Stimulated activated CD4-positive, alpha-beta T cell treated with anti-CD3 and anti-CD28 coated beads, Interleukin-12 subunit alpha, Interleukin-12 subunit beta, amount 100 ng/mL, for 24 hours (primary cell): ENCODE measurements at places on chromosomes 16 and 17.
A peak's percentile ranks its signal among the peaks of the same experiment; 100 is the strongest.

DNA sequence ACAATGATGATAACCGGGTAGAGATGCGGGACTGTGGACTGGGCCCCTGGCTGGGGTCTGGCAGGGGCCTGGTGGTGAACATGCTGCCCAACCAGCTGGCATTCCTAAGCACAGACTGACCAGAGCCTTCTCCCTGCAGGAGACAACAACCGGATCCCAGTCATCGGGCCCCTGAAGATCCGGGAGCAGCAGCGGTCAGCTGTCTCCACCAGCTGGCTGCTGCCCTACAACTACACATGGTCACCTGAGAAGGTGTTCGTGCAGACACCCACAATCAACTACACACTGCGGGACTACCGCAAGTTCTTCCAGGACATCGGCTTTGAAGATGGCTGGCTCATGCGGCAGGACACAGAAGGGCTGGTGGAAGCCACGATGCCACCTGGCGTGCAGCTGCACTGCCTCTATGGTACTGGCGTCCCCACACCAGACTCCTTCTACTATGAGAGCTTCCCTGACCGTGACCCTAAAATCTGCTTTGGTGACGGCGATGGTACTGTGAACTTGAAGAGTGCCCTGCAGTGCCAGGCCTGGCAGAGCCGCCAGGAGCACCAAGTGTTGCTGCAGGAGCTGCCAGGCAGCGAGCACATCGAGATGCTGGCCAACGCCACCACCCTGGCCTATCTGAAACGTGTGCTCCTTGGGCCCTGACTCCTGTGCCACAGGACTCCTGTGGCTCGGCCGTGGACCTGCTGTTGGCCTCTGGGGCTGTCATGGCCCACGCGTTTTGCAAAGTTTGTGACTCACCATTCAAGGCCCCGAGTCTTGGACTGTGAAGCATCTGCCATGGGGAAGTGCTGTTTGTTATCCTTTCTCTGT, 5.1 kb upstream of the SLC7A6 start:
- DNase-seq, result no peak

DNA sequence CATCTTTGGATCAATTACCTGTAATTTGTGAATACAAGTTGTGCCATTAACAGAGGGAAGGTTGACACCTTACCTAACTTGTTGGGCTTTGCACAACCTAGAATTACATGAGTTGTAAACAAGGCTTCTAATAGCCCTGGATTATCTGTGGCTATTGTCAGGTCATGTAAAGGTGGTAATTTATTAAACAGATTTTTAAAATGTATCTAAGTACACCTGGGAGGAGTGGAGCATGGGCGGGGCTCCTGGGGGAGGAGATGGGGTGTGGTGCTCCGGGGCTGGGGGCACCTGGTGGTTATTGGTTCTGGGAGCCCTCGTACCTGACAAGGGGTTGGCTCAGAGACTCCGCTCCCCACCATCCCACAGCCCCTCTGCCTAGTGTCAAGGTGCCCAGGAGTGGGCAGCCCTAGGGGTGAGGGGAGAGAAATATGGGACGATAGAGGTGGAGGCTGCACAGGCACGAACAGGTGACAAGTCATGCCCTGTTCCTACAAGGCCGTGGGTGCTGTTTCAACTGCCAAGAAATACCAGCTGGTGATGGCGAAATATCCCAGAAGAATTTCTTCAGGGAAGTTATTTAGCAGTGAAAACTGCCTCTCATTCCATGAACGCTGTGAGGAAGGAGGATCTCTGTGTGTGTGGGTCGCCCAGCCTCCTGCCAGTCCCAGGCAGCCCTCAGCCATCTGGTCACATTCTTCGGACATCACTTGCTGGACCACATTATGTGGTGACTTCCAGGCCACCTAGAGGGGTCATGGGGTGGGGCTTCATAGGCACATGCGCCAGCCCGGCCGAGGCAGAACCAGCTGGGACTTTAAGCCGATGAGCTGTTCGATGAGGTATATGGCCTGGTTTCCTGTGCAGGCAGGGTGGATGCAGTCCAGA, 55.5 kb upstream of the IRX3 start:
- DNase-seq, result no peak

GRCh38 chr17:72421128-72422092, 300.6 kb downstream of the SOX9 start:
- peak; percentile 21 for DNase-seq

DNA sequence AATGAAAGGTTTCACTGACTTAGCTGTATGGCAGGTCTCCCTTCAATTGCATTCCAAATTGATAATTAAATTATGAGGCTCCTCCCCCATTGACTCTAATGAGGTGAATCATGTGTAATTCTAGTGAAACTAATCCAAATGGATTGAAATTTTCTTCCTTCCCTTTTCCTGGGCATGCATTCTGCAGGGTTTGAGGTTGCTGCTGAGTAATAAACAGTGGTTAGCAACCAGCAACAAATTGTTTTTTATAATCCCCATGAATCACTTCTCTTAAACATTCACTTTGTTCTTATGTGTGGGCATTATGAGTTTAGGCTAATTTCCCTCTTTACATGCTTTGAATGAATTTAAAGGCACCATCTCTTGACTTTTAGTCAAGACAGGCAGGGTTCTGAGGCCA, 43.4 kb downstream of the MYOCD start:
- DNase-seq, result no peak

DNA sequence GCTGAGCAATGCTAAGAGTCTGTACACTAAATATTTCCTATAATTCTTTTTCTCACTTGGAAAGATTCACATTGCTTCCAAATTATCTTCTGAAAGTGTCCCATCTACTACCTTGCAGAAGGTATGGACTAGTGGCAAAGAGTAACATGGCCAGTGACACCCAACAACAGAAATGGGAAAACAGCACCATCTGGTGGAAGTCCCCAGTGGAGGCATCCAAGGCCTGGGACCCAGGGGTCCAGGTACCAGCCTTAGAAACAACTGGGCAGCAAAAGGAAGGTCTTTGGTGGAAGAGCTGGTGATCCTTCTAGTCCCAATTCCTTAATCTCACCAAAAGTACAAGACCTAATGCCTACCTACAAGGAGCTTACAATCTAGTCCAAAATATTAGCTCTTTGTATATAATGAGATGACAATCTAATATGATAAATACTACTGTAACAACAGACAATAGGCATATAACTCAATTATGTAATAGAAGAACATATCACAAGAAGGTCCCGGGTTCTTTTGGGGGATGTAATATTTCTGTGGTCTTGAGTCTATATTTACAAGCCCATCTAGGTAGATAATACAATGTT, 55.3 kb downstream of the SKAP1 start:
- DNase-seq, result no peak

DNA sequence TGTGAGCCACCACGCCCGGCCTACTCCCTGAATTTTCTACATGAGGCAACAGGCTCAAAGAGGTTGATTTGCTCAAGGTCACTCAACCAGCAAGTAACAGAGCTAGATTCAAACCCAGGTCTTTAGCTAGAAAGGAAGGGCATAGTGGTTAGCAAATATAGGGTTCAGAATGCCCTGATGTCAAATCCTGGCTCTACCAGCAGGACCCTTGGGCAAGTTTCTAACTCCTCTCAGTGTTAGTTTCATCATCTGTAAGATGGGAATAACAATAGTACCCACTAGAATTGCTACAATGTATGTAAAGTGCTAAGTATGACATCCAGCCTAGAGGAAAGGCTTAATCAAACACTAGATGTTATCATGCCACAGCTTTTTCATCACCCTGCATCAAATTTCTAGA, 19.1 kb upstream of the CYB5B start:
- no peak for DNase-seq

- no peak for DNase-seq
These were observed 20.7 kb downstream of the NXN start for GRCh38 chr17:958712-959451.

DNA sequence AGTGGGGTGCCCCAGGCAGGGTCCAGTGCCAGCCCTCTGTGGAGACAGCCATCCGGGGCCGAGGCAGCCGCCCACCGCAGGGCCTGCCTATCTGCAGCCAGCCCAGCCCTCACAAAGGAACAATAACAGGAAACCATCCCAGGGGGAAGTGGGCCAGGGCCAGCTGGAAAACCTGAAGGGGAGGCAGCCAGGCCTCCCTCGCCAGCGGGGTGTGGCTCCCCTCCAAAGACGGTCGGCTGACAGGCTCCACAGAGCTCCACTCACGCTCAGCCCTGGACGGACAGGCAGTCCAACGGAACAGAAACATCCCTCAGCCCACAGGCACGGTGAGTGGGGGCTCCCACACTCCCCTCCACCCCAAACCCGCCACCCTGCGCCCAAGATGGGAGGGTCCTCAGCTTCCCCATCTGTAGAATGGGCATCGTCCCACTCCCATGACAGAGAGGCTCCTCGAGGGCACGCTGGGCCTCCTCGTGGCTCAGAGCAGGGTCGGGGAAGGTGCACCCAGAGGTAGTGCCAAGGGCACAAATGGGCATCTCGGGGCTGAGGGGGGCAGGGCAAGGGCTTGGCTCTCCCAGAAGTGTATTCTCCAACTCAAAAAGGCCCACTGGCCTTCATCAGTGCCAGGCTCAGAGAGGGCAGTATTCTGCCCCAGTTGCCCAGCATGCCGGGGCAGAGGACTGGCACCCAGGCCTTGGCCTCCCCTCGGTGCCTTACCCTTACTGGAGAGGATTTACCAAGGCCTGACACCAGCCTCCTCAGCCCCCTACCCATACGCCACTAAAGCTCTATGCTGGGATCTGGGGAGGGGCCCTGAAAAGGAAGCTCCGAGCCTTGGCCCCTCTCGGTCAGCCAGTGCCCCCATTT, at the start of gene CDH5:
CDH5 (plus strand) TSS at position 259 of the 867 bp plus-strand sequence. CDS start 12,647 bp downstream, outside the sequence.
- DNase-seq, result no peak

GRCh38 chr17:56653877-56654276, 60.4 kb downstream of the NOG start:
- DNase-seq, result peak; percentile 45

DNA sequence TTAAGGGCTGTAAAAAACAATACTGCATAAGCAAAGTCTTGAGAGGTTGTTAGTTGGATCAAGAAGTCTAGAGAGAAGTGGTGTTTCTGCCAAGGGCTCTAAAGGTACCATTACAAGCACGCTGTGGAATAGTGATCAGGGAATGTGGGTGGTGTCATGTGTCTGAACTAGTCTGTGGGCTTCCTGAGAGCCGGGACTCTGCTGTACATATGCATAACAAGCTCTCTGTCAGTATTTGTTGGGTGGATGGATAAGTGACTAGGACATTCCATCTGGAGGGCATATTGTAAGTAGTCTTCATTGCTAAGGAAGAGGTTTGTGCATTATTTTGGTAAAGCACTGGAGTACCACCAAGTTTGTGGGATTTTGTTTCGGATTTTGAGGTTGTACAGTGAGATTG, 209.5 kb downstream of the LGALS9B start:
- no peak for DNase-seq

DNA sequence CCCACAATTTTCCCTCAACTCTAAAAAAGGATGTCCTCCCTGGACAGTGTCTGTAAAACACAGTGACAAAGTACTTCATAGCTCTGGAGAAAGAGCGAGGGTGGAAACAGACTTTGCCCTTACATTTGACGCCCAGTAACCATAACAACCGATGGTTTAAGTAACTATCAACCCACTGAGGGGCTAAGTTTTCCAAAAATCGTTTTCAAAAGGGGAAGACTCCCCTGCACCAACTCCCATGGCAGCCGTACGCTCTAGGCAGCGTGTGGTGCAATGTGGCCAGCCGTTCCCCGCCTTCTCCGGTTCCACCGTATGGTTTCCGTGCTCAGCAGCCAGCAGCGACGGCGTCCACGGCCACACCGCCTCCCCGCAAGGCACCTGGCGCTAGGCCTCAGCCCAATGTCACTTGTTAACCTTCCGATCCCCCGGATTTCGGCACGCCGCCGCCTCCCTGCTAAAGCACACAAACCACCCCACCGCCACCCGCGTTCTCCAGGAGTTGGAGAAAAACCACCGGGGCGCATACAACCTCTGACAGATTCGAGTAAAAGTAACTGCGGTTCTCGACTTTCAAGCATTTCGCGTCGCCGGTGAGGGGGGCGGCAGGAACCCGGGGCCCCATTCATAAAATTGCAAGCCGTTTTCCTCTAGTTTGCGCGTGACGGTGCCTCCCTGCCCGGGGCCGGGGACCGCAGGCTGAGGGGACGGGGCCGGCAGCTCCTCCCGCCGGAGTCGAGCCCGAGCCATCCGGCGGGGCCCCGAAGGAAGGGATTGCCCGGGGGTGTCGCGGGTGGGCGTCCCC, 661 bp downstream of the TEX2 start:
- DNase-seq, result peak; percentile 51

GRCh38 chr16:81595629-81596292, 151.2 kb downstream of the CMIP start:
- DNase-seq, result no peak

DNA sequence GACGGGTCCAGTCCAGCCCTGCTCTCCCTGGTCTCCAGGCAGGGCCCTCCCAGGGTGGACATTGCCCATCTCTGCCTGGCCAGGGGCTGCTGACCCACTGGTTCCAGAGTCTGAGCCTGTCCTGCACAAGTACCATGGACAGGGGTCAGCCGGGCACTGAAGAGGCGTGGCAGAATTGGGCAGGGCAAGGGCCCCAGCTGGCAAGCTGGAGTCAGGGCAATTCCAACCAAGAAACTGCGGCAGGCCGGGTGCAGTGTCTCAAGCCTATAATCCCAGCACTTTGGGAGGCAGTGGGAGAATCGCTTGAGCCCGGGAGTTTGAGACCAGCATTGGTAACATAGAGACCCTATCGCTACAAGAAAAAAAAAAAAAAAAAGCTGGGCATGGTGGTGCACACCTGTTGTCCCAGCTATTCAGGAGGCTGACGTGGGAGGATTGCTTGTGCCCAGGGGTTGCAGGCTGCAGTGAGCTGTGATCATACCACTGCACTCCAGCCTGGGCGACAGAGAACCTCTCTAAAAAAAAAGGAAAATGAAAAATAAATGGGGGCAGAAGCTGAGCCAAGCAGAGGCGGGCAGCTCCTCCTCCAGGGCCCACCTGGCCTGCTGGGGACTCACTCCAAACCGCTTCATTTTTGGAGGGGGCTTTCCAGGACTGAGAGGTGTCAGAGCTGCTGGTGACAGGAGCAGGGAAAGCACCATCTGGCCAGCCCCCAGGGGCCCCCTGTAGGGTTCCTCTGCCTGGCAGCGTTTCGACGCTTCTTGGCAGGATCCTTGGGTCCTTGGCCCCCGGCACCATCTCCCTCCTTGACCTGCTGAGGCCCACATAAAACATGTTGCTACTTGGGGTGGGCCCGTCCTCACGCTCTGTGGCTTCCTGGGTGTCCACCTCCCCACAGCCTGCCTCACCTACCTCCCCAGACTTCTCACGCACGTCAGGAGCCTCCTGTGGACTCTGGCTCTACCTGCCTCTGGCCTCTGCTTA, 2.9 kb upstream of the MAFG start:
- no peak for DNase-seq

- no peak for DNase-seq
These were observed 4.4 kb downstream of the CBX4 start for GRCh38 chr17:79834565-79835469.

DNA sequence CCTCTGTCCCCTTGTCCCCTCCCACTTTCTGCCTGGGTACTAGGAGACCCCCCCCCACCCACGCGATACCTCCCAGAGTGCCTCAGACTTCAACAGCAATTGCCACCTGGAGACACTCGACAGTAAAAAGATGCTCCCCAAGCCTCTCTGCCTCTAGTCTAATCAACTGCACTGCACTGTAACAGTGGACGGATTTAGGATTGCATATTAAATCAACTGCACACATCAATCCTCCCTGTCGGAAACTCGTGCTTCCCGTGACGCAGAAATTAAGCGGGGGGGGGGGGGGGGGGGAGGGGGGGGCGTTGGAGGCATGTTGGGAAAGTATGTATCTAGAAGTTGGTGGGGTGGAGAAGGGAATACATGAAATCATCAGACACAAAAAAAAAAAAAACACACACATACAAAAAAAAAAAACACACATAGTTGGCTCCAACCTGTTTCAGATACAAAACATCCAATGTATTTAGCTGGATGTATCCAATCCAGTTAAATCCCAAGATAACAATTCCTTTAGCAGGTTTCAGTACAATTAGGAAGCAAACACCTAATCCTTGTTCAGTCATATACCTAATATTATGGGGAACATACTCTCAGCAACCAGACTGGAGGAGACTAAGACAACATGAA, 29.7 kb downstream of the FAM222B start:
- DNase-seq, result no peak
